ENCODE measurements at places on chromosomes 5 and 9.

- DNase-seq, result no peak
These were observed 192.6 kb downstream of the TLE4 start for GRCh38 chr9:79764374-79764773.

DNA sequence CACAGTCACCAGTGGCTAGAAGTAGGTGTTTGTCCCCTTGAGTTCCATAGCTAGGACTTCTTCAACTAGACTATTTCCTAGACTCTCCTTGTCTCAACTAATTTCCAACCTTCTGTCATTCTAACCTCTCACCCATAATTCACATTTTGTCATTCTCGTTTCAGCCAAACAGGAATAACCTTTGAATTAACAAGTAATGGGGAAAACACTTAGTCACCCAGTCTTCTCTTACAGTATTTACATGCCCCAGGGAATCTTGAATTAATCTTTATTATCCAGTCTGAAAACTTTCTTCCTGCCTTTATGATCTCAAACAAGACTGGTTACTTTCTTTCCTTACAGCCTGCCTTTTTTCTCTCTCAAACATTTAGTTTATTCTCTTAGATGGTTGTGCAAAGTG, 63.3 kb upstream of the RUSC2 start:
- no peak for DNase-seq

GRCh38 chr9:97474372-97474925, 27.0 kb upstream of the TMOD1 start:
- DNase-seq, result no peak

DNA sequence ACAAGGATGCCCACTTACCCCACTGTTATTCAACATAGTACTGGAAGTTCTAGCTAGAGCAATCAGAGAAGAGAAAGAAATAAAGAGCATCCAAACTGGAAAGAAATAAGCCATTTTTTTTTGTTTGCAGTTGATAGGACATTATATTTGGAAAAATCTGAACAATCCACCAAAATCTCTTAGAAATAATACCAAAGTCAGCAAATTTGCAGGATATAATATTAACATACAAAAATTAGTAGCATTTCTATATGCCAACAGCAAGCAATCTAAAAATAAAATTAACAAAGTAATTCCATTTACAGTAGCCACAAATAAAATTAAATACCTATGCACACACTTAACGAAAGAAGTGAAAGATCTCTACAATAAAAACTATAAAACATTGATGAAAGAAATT, 599.3 kb downstream of the CDH9 start:
- no peak for DNase-seq

DNA sequence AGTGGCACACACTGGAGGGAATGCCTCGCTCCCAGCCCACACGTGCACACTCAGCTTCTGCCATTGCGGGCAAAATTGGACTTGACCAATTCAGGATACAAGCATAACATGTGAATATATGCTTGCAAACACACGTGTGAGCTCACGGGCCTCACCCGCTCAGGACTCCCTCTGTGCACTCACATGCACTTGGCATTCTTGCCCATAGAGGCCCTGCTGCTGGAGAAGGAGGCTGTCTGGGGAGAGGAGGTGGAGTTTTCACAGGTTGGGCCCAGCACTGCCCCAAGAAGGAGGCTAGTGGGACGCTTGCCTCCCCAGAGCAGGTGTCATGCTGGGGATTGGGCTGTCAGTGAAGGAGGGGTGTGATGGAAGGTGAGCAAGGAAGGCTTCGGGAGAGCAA, 1.7 kb downstream of the MYMK start:
- no peak for DNase-seq

GRCh38 chr9:90969021-90969675, 167.5 kb downstream of the SYK start:
- DNase-seq, result peak; percentile 3

GRCh38 chr5:136057401-136058038, 28.7 kb downstream of the TGFBI start:
- no peak for DNase-seq

- DNase-seq, result no peak
These were observed 46.9 kb upstream of the CEP78 start for GRCh38 chr9:78189001-78189400.

DNA sequence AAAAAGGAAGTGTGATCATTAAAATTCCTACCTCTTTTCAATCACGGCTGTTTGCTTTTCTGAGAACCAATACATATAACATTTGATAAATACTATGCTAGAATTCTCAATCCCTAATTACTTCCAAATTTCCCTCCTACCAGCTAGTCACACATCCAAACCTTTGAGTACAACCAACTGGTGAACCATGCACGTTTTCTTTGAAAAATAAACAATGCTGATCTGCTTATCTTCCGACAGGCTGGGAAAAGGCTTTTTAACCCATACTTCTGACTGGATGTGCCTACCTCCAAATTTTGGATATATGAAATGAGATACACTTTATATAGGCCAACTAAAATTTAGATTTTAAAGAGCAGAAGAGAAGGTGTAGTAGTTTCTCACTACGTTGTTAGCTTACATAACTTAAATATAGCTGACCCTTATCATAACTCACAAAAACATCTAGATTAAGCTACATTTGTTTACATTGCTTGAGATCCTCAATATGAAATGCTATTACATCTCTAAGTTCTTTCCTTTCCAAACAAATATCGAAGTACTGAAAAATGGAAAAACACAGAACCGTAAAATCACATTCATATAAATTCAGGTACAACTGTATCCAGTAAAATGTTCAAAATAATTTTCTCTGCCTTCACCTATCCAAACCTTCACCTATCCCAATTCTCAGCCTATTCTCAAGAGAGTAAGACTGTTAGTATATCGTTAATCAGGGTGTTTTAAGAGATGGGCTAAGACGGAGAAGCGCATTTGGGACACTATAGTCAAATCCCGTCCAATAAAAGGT, 2.1 kb downstream of the NR3C1 start:
- DNase-seq, result peak; percentile 15

GRCh38 chr5:132841305-132841704, 10.9 kb upstream of the SHROOM1 start:
- no peak for DNase-seq

- DNase-seq, result no peak
These were observed 68.4 kb downstream of the STK32A start for GRCh38 chr5:147303251-147303650.

DNA sequence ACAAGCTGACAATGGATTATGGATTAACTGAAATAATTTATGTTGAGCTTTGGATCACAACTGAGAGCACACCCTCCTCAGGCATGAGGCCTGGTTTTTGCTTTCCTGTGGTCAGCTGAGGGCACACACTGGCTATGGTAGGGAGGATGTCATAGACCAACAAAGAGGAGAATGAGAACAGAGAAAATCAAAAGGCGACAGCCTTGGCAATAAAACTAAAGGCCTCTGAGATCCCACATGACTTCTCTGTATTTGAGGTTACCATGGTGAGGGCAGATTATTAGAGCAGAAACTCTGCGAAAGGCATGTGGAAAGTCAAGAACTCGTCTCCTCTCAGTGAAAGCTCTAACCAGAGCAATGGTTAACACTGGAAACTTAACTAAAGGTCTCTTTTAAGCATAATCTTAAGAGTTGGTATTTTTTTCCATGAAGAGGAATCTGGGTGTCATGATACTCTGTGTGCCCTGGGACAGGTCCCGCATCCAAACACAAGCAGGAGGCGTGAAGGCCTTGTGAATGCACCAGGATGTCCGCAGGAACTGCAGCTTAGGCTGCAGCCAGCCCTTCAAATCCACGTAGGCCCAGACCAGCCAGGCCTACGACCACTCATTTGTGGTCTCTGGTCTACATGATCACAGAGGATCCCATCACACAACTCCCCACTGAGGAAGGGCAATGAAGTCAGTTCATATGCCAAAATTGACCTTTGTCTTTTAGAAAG, 12.4 kb upstream of the MEIKIN start:
- no peak for DNase-seq

DNA sequence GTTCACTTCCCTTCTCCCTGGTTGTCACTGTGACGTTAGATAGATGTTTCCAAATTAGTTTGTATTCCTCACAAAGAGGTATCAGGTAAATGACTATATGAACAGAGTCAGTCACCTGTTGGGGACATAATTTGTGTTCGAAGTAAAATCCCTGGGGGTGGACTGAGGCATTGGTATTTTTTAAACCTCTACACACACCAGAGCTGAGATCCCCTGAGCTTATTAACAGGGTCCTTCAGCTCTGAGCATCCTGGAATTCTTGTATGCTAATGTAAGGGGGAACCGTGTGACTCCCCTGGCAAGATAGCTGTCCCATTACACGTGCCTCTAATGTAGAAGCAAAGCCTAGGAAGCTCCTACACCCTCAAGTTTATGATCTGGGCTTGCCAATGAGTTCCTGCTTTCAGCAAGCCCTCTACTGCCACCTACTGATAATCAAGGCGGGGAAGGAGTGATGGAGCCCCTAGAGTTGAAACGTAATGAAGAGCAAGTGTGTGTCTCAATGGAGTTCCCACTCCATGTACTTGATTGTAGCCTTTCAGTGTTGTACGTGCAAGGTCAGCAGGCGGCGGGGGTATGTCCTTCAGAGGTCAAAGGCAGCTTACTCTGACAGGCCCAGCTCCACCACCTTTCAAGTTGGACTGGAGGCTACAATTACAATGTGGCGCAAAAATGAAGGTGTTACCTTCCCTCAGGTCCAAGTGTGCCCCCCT, 14.4 kb downstream of the PRKACG start:
- peak; percentile 82 for DNase-seq

DNA sequence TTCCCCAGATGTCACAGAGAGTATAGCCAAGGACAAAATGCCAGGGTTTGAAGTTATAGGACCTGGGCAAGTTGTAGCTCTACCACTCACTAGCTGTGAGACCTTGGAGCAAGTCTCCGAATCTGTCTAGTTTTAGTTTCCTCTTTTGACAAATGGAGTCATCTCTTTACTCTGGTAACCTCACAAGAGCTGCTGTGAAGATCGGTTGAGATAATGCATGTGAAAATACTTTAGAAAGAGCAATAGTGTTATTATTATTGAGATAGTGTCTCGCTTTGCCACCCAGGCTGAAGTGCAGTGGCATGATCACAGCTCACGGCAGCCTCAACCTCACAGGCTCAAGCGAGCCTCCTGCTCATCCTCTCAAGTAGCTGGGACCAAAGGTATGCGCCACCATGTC, 117.9 kb upstream of the NR5A1 start:
- DNase-seq, result no peak

GRCh38 chr5:52725065-52725746, 62.5 kb upstream of the ITGA1 start:
- DNase-seq, result peak; percentile 10

DNA sequence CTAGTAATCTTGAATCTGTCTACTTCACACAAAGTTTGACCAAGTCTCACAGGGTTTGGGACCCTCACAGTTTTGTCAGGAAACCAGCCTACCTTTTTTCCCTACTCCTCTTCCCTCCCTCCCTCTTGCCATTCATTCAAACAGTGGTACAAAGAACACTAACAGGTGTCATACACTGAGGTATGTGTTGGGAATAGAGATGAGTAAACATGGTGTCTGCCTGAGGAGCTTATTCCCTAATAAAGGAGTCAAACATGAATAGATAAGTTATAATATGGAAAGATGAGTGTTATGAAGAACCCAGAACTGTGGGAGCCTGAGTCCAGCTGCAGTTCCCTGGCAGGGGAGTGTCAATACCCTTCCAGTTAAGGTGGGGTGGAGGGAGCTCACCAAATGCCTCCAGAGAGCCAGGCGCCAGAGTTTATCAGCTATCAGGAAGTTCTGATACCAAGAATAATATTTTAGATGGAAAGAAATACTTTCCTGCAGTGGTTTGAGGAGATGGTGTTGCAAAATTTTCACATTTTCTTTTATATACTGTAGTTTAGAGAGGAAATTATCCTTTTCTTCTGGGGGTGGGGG, 183.4 kb upstream of the NR3C1 start:
- no peak for DNase-seq

- no peak for DNase-seq
These were observed 85.3 kb downstream of the XRCC4 start for GRCh38 chr5:83162601-83163000.

DNA sequence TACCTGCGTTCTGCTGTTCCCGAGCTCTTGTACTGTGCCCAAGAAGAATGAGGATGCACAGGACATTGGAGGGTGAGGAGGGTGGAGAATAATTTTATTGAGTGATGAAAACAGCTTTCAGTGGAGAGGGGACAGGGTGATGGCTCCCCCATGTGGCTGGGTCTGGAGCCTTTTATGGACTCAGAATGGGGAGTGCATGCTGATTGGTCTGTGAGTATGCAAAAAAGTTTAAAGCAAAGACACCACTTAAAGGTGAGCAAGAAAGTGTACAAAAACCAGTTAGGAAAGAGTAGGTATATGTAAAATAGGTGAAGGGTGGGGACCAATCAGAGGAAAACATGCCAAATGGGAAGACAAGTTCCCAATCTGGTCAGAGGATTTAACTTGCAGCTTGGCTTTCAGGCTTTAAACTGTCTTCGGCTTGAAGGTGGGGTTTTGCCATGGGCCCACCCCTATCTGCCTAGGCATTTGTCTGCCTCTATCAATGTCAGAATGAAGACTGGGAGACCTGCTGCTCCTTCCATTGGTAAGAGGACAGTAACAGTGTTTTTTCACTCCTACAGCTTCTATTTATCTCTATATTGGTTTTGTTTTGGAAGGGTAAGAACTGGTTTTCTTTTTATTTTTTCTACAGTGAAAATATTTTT, 118.0 kb upstream of the RAI14 start:
- DNase-seq, result peak; percentile 31

DNA sequence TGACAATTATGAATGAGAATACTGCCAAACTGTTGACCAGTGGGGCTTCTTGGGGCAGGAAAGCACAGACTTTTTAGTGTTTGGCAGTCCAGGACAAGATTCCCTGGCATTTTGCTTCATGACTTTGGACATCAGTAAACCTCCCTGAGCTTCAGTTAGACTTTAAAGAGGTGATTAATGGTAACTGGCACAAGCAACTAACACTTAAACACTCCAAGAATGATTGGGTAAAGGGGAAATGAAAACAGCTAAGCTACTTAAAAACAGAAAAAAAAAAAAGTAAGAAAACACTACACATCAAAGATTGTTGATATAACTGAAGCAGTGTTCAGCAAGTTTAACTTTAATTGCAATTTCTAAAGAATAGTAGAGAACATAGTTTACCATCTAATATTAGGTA, 13.4 kb downstream of the PAIP1 start:
- DNase-seq, result no peak

GRCh38 chr5:39558541-39558940, 133.8 kb upstream of the DAB2 start:
- DNase-seq, result no peak

DNA sequence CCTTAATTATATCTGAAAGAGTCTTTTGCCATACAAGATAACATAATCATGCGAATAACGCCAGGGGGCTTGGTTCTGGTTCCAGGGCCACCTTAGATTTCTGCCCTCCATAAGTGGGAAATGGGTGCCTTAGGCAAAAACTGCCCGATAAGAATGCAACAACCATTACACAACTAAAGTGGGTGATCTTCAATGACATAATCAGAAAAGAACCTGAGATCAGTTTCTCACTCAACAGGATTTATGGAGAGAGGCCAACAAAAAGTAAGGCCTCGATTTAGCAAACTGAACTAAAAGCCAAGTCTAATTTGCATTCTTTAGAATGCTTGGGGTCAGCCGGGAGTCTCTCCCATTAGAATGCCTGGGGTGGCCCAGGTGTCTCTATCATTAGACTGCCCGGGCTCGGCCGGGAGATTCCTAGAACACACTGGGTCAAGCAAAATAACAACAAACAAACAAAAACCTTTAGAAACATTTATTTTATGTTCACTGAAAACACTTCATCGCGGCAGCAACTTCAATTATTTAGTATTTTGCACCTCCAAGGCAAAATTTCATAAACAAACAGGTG, 194.8 kb downstream of the AUH start:
- DNase-seq, result no peak
